ENCODE measurements at places on chromosomes 12 and 14.
A peak's percentile ranks its signal among the peaks of the same experiment; 100 is the strongest.

- no peak for DNase-seq
These were observed 50.7 kb downstream of the SLC2A13 start for GRCh38 chr12:40055228-40055579.

DNA sequence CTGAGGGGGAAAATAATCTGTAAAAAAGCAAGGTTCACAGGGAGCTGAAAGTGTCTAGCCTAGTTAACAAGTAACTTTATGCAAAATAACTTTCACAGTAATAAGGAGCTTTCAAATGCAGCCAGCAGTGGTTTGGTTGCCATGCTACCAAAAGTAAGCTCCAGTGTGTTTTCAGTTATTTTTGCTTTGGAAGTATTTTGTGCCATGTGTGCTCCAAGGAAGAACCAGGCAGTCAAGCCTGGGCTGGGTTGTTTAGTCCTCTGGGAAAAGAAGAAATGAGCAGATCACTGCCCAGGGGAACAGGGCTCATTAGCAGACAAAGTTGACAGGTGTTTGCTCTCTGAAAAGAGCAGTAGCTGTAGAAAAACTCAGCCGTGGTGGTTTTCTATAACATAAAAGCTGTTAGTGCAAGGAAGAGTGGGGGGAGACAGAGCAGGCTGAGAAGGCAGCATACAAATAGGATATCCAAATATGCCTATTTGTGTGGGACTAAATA, 92.8 kb upstream of the TMTC2 start:
- DNase-seq, result no peak

GRCh38 chr14:73422515-73422914, 35.8 kb downstream of the NUMB start:
- DNase-seq, result no peak

DNA sequence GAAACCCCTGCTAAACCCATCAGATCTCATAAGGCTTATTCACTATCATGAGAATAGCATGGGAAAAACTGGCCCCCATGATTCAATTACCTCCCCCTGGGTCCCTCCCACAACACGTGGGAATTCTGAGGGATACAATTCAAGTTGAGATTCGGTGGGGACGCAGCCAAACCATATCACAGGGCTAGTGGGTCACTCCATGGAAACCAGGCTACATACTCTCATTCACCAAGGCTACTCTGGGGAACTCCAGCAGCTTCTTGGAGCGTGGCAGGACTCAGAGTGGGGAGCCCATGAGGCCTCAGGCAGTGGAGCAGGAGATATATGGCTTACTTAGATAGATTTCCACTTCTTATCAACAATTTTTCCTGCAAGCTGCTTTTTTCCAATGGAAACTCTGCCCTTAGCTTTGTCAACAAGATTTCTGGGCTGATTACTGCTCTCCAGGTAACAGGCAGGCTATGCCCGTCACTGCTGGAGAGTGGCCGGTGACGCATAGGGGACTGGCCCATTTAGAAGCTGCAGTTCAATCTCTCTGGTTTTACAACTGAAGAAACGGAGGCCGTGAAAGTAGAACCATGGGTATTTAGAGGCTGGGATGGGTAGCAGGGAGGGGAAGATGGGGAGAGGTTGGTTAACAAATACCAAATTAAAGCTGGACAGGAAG, 16.5 kb downstream of the VDR start:
- DNase-seq, result no peak

DNA sequence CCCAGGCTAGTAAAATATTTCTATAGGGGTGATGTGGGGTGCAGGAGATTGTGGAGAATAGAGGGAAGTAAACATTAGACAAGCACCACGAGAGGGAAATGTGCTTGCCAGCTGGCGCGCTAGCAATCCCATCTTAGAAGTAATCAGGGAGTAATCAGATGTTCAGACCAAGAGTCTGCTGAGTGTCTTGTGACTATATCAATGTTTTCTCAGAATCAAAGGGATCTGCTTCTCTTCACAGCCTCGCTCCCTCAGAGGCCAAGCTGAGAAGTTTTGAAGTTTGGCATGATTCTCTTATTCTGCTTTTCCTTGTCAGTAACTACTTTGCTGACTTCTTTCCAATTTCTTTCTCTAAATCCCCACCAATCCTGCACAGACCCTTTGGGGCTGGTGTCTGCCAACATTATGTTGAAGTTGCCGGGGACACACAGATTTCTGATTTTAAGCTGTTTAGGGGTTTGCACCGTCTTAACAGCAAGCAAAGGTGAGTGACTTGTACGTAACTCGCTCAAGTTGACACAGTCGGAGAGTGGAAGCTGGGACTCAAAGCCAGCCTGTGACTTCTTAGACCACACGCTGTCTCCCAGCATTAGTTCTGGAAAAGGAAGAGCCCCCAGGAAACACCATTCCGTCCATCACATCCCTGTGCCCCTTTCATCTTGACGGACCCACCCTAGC, 22.0 kb upstream of the TSPAN9 start:
- no peak for DNase-seq

- DNase-seq, result no peak
These were observed 32.6 kb downstream of the CPSF2 start for GRCh38 chr14:92154283-92154942.

DNA sequence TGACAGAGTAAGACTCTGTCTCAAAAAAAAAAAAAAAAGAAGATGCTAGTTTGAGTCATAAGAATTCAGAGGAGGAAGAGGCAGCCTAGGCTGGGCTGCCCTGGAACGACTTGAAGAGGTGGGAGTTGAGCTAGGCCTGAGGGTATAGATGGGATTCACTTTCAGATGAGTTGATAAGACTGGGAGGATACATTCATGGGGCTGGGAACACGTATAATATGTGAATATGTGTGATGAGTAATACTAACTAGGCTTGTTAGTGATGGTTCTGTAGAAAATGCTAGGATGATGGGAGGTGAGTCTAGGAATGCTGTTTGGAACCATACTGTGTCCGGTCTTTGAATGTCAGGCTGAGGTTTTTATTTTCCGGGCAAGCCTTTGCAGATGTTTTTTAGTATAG, 9.0 kb downstream of the PLEKHA5 start:
- DNase-seq, result no peak

DNA sequence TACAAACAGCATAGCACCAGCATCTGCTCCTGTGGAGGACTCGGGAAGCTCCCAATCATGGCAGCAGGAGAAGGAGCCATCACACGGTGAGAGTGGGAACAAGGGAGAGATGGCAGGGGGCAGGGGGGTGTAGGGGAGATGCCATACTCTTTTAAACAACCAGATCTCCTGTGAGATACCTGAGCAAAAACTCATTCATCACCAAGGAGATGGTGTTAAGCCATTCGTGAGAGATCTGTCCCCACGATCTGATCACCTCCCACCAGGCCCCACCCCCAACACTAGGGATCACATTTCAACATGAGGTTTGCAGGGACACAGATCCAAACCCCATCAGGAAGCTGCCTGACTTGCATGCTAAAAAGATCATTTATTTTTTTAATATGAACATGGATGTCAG, 499.3 kb downstream of the TMEM132D start:
- no peak for DNase-seq

GRCh38 chr14:55374771-55375170, 36.9 kb downstream of the ATG14 start:
- DNase-seq, result no peak

DNA sequence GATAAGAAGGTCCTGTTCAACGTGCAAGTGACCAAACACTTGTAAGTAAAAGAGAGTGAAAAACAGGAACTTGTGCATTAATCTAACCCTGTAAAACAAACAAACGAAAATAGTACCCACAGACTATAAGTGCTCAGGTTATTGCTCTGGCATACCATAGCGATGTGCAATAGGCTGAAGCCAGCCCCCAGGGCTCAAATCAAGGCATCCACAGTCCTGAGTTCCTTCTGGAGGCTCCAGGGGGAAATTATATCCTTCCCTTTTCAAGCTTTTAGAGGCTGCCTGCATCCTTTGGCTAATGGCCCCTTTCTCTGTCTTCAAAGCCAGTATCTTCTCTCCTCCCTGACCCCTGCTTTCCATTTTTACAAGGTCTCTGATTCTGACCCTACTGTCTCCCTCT, 8.1 kb upstream of the CMAS start:
- no peak for DNase-seq

DNA sequence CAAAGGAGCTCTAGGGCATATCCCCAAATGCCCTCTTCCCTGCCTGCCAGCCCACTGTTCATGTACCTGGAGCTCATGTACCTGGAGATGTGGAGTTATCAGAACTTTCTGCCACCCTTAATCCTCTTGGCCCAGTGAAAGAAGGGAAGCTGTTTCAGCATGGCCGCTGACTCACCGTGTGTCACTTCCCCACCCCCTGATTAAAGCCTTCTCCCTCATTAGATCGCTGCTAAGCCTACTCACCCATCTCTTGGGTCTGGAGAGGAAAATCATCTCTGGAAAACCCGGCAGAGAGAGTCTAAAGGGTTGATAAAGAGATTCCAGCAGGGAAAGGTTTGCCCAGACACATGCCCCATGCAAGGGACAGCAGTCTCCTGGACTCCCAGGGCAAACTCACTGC, 4.5 kb upstream of the LTBP2 start:
- DNase-seq, result no peak

- DNase-seq, result no peak
These were observed 35.1 kb downstream of the ARL1 start for GRCh38 chr12:101372431-101372830.

DNA sequence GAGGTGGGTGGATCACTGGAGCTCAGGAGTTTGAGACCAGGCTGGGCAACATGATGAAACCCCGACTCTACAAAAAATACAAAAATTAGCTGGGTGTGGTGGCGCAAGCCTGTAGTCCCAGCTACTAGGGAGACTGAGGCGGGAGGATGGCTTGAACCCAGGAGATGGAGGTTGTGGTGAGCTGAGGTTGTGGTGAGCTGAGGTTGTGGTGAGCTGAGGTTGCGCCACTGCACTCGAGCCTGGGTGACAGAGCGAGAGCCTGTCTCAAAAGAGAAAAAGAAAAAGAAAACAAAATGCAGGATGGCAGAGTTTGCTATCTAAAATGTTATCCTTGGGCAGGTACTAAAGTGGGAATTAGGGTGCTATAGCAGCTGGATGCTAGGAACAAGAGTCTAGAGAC, 10.8 kb upstream of the GPRC5A start:
- DNase-seq, result no peak

- DNase-seq, result no peak
These were observed 70.7 kb upstream of the VASH1 start for GRCh38 chr14:76690502-76691105.

DNA sequence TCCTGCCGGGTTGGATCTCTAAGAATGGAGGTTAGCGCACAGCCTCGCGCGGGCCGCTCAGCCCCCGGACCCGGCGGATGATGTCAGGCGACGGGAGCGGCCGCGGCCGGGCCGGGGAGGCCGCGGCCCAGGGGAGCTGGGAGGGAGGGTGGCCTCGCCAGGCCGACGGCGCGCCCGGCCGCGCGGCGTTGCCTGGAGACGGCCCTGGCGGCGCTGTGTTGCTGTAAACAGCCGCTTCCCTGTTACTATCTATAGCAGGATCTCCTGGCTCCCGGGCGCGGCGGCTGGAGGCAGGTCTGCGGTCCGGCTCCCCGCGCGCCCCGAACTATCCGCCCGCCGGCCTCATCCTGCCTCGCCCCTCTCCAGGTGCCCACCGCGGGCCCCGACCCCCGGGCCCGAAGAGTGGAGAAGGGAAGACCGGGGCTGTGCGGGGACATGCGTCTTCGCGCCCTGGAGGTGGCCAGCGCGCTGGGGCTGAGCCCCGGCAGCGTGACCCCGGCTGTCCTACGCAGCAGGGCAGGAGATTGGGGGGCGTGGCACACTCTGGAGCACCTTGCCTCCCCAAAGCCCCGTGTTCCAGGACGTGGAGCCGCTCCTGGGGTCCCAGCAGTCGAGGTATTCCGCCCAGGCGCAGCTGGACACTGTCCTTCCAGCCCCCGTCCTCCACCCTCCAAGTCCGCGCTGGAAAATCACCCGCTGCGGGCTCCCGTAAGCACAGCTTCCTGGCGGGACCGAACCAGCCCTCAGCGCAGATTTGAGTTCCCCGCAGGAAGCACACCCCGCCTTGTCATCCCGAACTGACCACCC, 1.4 kb upstream of the FOS start:
- DNase-seq, result peak; percentile 73

GRCh38 chr14:90523961-90524875, 127.4 kb downstream of the CALM1 start:
- DNase-seq, result no peak

All from omental fat pad (tissue), 4 donors.